ENCODE measurements at places on chromosomes 7 and 10. TPM values are rescaled to one million over a fixed set of nuclear protein-coding genes. Genes with fewer than 3 reads are reported as not detected.

GRCh38 chr7:38630720-38631673, at the start of gene AMPH:
Gene AMPH, minus strand, starts transcription at chr7:38631373. Its CDS starts 22 bp downstream, at chr7:38631351.
- DNase-seq = no peak

ASIC3 gene
- under 0.01 TPM for total RNA-seq

TUBB8 gene
- not detected for total RNA-seq

DNA sequence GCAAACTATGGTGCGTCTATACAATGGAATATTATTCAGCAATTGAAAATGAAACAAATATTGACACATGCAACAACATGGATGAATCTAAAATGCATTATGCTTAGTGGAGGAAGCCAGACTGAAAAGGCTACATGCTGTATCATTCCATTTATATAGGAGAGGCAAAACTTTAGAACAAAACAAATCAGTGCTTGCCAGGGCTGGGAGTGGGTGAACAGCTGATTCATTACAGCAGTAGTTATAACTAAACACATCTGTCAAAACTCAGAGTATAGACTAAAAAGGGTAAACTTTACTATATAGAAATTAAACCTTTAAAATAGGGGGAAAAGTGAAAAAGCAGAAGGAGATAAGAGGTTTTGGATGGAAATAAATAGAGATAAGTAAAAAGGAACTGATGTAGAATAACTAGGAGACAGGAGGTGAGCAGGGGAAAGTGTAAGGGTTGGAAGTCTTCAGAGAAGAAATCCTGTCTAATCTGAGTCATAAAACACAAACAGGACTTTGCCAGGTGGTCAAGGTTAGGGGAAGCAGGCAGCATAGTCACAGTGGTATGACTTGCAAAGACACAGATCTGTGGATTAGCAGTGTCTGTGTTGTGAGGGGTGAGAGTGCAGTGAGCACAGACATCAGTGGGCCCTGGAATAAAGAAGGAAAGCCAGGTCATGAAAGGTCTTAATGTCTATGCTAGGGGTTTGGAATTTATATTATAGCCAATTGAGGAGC, 349.8 kb downstream of the PHTF2 start:
- DNase-seq = no peak

TMEM130 gene
- not detected for total RNA-seq

DNA sequence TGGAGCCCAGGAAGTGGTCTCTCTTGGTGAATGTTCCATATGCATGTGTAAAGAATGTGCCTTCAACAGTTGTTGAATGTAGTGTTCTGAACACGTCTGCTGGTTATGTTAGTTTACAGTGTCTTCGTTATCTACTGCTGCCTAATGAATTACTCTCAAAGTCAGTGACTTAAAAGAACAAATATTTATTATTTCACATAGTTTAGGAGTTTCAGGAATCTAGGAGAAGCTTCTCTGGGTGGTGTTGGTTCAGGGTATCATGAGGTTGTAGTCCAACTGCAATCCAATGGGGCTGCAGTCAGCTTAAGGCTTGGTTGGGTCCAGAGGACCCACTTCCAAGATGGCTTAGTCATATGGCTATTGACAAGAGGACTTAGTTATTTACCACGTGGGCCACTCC, 36.6 kb upstream of the IGFBP3 start:
- no peak for DNase-seq
